Lung (tissue), 17 donors: ENCODE measurements at places on chromosomes 1 and 21. TPM values are rescaled to one million over a fixed set of nuclear protein-coding genes. Genes with fewer than 3 reads are reported as not detected.
A peak's percentile ranks its signal among the peaks of the same experiment; 100 is the strongest.

DNA sequence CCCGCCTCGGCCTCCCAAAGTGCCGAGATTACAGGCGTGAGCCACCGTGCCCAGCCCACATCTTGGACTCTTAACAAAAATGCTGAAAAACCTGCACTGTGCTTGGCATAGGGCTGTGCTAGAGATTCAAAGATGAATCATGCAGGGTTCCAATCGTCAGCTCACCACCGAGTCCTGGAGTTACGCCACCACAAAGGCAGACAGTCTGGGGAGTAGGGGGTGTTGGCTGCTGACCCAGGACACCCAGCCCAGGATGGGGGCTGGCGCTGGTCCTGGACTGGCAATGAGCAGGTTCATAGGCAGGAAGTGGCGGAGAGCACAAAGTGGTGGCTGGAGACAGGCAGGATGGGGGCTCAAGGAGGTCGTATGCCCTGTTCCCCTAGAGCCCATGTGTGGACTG lies 16.0 kb downstream of the PSRC1 start:
- no peak overlapping the region for H3K4me3 ChIP-seq
- H3K27me3 ChIP-seq, result no peaks in the 10 kb centered on the region
- no peak for DNase-seq

Gene PCP4L1
- total RNA-seq, result 3.6 TPM

DNA sequence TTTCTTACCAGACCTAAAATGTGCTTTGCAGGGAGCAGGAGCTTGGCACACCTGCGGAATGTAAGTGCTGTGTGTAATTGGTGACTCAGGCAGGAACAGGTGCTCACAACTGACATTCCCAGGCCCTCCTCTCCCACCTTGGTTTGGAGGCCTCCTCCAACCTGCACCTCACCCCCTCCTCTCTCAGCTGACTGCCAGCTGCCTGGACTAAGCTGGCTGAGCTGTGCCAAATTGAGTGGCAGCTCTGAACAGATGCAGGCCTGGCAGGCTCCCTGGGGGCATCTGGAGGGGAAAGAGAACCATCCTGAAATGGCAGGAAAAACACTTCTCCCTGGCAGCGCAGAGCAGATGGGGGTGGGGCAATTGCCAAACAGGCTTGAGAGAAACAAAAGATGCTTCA lies 91.7 kb upstream of the PGBD5 start:
- peak; percentile 29 for DNase-seq
- H3K4me1 ChIP-seq, result no peaks in the 10 kb centered on the region
- no peak overlapping the region for H3K27ac ChIP-seq
- no peak overlapping the region for H3K4me3 ChIP-seq

GRCh38 chr1:217857061-217857460 lies 225.9 kb downstream of the SPATA17 start:
- peaks cover 9% of the 10 kb centered on the region for H3K4me1 ChIP-seq
- H3K27ac ChIP-seq, result no peak overlapping the region
- no peak overlapping the region for H3K4me3 ChIP-seq
- no peaks in the 10 kb centered on the region for H3K27me3 ChIP-seq
- peak; percentile 31 for DNase-seq

Gene MCL1
- 293 TPM for total RNA-seq
